ENCODE measurements at places on chromosomes 2 and 18. TPM values are rescaled to one million over a fixed set of nuclear protein-coding genes. Genes with fewer than 3 reads are reported as not detected.
A peak's percentile ranks its signal among the peaks of the same experiment; 100 is the strongest.

The FN1 gene
- total RNA-seq, result 220 TPM

The RBM44 gene
- total RNA-seq, result 1.1 TPM

- no peak for DNase-seq
Observed at GRCh38 chr2:137689549-137689948, 274.7 kb upstream of the HNMT start.

DNA sequence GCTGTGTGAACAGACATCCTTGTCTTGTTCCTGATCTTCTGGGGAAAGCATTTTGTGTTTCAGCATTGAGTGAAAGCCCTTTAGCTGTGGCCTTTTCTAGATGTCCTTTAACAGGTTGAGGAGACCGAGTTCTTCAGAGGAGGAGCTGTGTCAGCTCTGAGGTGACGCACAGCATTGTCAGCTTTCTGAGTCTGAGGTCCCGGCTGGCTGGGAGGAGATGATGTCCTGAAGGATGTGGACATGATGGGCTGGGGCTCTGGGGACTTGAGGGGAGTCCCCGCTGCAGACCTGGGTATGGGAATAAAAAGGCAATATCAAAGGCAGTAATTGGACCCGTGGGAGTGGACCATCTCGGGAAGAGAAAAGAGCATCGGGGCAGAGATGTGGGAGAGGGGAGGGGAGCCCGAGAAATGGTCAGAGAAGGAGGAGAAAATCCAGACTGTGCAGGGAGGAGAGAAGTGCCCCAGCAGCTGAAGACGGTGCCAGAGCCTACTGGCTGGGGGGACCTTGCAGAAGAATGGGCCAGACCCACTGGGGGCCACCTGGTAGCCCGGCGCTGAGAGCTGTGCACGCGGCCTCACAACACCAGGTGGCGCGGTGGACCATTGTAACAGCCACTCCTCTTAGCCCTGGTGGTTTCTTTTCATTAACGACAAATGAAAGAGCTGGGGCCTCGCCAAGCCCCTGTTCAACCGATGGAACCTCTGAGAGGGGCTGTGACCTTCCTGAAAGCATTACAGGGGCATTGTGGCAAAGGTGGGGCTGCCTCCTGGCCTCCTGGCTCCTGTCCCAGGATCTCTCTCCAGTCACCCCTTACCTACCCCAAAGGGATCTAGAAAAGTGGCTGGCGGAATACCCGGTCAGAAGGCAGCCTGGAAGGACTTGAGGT, 61.6 kb downstream of the ST3GAL5 start:
- DNase-seq, result peak; percentile 83

The LOXL3 gene
- 7.5 TPM for total RNA-seq

DNA sequence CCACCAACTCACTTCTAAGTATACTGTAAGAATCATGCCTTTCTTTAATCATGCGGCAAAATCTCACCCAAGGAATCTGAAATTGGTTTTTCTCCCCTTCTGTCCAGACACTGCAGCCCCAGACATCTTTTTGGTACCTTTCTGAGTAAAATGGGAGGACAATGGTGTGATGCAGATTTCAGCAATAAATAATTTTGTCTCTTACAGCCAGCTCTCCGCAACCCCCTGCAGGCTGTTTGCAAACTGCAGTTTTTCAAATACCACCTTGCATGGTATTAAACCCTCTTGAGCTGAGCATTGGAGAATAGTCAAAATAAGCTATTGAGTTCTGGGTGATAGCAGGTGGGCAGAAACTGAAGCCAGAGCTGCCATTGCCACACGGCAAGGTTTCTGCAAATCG, 32.2 kb downstream of the GPR39 start:
- DNase-seq, result no peak

GRCh38 chr2:201116115-201116958, at the start of gene CFLAR:
CFLAR (plus strand) TSS chr2:201116164; CDS start chr2:201129866, 13,702 bp downstream.
- no peak for DNase-seq

DNA sequence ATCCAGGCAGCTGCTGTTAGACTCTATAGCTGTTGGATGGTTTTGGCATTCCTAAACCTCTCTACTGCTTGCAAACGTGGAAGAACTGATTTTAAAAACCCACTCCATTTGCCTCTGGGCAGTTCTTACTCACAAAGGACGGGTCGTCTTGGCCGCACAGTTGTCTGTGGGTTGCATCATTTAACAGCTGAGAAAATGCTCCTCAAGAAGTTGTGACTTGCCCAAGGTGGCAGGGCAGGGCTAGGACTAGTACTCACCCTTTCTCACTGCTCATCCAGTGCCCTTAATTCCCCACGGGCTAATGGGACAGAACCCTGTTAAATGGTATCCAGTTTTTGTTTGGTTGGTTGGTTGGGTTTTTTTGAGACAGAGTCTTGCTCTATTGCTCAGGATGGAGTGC, 997 bp upstream of the DRC1 start:
- no peak for DNase-seq
